CD8-positive, alpha-beta T cell (primary cell): ENCODE measurements at places on chromosomes 6 and 20. TPM values are rescaled to one million over a fixed set of nuclear protein-coding genes. Genes with fewer than 3 reads are reported as not detected.

The VSX1 gene
- not detected for total RNA-seq

The ZC2HC1B gene
- total RNA-seq, result not detected

The FNDC1 gene
- not detected for total RNA-seq

The ZNF341 gene
- total RNA-seq, result 2.4 TPM

The TAAR6 gene
- not detected for total RNA-seq

The CTCFL gene
- not detected for total RNA-seq

The PSORS1C2 gene
- total RNA-seq, result not detected

The ZNF334 gene
- total RNA-seq, result 0.14 TPM

The PTPRK gene
- 18.6 TPM for total RNA-seq

The SUMO4 gene
- 5.4 TPM for total RNA-seq

The NKX2-2 gene
- total RNA-seq, result not detected

The RFX6 gene
- total RNA-seq, result not detected

The MYLK2 gene
- total RNA-seq, result not detected

The GLP1R gene
- not detected for total RNA-seq

The FKBP1C gene
- not detected for total RNA-seq

The C6orf132 gene
- total RNA-seq, result 0.06 TPM

The TFAP2D gene
- not detected for total RNA-seq

The CDH22 gene
- not detected for total RNA-seq

The FLRT3 gene
- not detected for total RNA-seq

The DPPA5 gene
- not detected for total RNA-seq

The RAB32 gene
- not detected for total RNA-seq

The AHI1 gene
- 17.9 TPM for total RNA-seq
